Fibroblast of skin of back (primary cell): ENCODE measurements at places on chromosomes 3 and 15.

DNA sequence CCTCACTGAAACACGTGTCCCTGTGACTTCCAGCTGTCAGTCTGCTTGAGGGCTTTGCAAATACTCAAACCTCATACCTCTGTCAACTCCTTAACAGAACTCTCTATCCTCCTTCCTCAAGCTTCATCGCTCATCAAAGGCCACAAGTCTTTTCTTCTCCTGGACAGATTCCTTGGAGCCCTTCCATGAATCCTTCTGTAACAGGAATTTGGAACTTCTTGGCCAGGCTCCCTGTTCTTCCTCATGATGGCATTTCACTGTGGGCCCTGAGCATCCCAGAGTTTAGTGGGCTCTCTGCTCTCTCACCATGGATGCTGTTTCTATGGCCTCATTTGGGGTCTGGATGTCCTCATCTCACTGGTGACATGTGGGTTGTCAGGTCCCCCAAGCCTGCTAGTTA is 105.0 kb upstream of the TLE3 start:
- DNase-seq = peak; percentile 18

GRCh38 chr3:183582161-183582560 is 26.7 kb upstream of the KLHL6 start:
- no peak for DNase-seq

GRCh38 chr3:181711325-181712135 is at the start of gene SOX2:
SOX2 (plus strand) TSS chr3:181711925; CDS start chr3:181712361, 436 bp downstream.
- DNase-seq = peak; percentile 85

DNA sequence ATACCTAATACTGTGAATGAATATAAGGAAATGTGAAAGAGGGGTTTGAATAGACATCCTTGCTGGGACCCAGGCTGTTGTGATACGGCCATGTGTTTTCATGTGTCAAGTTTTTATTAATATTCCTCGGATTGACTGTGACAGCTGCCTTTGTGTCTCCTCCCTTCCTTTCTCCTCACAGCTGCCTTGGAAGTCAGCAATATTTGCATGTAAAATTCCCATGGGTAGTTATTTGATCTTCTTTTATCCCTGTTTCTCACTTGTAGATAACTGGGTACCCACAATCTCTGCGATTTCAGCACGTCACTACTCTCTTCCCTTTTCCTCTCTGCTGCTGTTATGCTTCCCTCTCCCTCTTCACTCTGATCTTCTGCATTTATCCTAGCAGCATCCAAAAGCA is 9.4 kb downstream of the GPR156 start:
- DNase-seq = no peak

- no peak for DNase-seq
Observed at GRCh38 chr3:144426967-144427366, 455.3 kb downstream of the DIPK2A start.

DNA sequence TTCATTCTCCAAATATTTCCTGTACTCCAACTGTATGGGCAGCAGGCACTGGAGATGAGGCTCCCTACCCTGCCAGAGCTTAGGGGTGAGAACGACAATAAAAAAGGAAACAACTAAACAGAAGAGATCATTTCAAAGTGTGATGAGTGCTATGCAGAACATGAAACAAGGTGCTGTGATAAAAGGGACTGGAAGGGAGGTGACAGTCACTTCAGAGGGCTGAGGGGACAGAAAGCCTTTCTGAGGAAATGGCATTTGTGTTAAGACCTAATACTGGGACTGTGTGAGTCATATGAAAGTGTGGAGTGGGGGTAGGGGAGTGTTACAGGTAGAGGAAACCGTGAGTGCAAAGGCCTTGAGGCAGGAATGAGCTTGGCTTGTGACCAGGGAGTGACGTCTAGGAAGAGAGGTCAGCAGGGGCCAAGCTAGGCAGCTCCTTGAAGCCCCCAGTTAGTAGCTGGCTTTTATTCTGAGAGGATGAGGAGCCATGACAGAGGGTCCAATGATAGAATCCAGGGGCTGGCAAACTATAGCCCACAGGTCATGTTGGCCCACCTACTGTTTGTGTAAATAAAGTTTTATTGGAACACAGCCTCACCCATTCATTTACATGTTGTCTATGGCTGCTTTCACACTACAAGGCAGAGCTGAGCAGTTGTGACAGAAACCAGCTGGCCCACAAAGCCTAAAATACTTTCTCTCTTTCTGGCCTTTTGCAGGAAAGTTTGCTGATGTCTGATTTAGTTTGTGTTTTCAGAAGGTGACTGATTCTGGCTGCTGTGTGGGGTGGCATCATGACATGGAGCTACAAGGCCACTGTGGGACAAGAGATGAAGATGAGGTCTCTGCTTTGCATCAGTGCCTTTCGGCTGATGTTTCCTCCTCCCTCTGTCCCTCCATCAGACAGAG is 56.6 kb downstream of the LSM3 start:
- no peak for DNase-seq

GRCh38 chr3:60549863-60550262 is 701.4 kb downstream of the FHIT start:
- DNase-seq = no peak

DNA sequence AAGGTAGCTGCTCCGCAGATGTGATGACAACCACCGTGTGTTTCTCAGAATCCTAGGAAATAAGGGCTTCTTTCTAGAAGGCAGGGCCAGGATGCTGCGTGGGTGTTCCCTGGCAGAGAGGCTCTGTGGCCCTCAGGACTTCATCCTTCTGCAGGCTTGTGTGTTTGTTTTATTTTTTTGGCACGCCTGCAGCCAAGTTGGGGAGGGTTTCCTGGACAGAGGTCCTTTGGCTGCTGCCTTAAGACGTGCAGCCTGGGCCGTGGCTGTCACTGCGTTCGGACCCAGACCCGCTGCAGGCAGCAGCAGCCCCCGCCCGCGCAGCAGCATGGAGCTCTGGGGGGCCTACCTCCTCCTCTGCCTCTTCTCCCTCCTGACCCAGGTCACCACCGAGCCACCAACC is at the start of gene CLEC3B:
Gene CLEC3B (plus strand): TSS at position 266 of the 400 bp plus-strand sequence. CDS start 60 bp downstream, at position 326.
- peak; percentile 66 for DNase-seq

- DNase-seq = peak; percentile 90
Observed at GRCh38 chr3:54968546-54969172, 40.8 kb upstream of the LRTM1 start.

DNA sequence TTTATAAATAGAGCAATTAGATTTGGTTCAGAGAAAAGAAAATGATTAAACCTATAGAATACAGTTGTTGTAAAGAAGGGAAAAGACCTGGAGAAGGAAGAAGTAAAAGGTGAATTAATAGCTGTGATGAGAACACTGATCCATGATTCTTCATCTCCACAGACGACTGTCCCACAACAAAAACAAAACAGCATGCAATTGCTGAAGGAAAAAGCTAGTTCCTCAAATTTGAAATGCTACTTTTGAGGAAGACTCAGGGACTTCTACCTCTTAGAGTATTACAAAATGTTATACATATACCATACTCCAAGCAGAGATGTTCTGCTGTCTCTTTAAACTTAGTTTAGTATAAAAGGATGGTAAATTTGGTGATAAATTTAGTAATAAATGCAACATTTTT is 21.5 kb downstream of the ALCAM start:
- no peak for DNase-seq

GRCh38 chr15:73679180-73679579 is 5.0 kb upstream of the CD276 start:
- DNase-seq = no peak

DNA sequence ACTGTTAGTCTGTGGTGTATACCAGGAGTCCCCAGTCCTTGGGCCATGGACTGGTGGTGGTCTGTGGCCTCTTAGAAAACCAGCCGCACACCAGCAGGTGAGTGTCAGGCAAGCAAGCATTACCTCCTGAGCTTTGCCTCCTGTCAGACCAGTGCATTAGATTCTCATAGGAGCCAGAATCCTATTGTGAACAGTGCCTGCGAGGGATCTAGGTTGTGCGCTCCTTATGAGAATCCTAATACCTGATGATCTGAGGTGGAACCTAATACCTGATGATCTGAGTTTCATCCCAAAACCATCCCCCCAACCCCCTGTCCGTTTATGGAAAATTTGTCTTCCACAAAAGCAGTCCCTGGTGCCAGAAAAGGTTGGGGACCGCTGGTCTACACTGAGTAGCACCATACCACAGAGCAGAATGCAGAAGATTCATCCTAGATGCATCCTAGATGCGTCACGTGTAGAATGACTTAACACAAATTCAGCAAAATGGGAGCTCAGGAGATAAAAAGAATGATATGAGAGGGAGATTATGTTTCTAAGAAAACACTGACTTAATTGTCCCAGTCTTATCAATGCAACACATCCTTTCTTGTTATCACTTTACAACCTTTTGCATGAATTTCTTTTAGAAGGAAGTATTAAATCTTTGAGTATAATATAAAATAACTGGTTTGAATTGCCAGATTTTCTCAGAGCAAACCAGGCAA is 28.5 kb downstream of the SELENOT start:
- no peak for DNase-seq

DNA sequence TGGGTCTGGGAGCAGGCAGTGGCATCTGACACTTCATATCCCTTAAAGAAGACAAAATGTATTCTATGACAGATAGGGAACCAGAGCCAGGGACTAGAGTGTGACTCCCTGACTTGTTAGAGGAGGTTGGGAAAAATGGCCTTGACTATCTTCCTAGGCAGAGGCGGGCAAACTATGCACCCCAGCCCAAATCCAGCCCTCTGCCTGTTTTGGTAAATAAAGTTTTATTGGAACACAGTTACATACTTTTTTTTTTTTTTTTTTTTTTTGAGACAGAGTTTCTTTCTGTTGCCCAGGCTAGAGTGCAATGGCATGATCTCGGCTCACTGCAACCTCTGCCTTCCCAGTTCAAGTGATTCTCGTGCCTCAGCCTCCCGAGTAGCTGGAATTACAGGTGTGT is 47.3 kb downstream of the QTRT2 start:
- no peak for DNase-seq

GRCh38 chr15:66023311-66023972 is 154.2 kb downstream of the RAB11A start:
- DNase-seq = no peak

GRCh38 chr3:185792955-185793354 is 31.9 kb downstream of the IGF2BP2 start:
- no peak for DNase-seq

- no peak for DNase-seq
Observed at GRCh38 chr3:31358473-31359070, 174.2 kb upstream of the STT3B start.

DNA sequence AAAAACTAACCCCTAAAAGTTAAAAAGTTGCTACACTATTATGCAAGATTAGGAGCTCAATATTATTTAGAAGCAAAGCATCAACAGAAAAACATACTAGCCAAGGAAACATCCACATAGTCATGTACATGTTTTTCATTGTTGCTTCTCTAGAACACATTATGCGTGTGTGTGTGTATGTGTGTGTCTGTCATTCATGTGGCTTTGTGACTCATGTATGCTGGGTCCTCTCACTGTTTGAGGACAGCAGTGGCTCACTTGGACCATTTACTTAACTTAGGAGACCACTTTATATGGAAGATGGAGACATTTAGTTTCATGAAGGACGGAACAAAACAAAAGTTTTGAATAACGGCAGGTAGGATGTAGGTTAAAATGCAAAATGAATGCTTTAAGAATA is 219.4 kb upstream of the THBS1 start:
- peak; percentile 70 for DNase-seq

GRCh38 chr15:92290359-92290992 is 103.2 kb upstream of the ST8SIA2 start:
- DNase-seq = no peak

GRCh38 chr3:42590989-42591756 is 513 bp downstream of the SS18L2 start:
- peak; percentile 8 for DNase-seq

GRCh38 chr3:33716227-33716626 is 1.8 kb downstream of the CLASP2 start:
- no peak for DNase-seq

- peak; percentile 88 for DNase-seq
Observed at GRCh38 chr3:129654131-129654530, 47.7 kb upstream of the PLXND1 start.

DNA sequence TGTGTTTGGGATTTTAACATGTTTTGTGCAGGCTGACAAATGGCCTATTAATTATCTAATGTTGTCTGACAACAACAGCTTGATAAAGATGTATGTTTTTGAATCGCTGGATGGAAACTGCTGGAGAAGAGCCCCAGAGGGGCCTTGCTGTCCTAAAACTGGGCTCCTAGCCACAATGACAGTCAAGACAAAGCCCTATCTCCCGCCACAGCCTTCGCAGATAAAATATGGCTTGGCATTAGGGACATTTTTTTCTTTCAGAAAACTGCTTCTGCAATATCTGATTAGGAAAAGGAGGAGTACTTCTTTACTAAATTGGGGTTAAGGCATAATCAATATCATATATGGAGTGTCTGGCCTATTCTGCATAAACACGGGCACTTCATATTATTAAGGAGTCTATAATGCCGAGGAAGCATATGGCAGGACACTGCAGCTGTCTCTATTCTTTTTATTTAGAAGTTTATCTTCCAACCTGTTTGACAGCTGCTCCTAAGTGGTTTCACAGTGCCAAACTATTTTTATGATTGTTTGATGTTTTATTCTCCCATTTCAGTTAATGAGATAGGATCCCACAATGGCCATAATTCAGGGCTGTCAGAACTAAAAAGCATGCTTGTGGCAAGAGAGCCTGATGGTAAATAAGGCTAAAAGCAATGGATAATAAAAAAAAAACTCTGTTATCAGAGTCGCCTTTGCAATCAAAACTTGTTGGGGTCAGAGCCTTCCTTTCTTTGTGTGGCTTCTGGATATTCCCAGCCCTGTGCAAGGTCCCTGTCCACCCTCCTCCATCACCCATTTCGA is 210.1 kb downstream of the MECOM start:
- no peak for DNase-seq

- DNase-seq = no peak
Observed at GRCh38 chr15:39885099-39885777, 34.8 kb downstream of the GPR176 start.

DNA sequence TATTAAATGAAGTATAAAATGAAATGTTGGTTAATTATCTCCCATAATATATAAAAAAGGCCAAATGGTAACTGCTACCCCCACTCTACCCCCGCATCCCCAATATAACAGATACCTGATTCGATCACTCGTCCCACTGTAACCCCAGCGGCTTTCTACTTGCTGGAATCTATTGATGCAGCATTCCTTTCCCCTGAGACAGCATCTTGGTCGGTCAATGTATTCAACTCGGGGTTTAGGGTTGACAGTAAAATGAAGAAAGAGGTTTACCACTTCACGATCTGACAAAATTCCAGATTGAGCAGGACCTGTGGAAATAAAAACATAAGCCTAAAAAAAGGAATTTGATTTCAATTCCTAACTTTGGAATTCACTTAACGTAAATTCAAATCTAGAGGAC is 18.6 kb upstream of the C15orf40 start:
- DNase-seq = peak; percentile 32
